IMR-90 (cell line): ENCODE measurements at places on chromosomes 11 and 22. TPM values are rescaled to one million over a fixed set of nuclear protein-coding genes. Genes with fewer than 3 reads are reported as not detected.

DNA sequence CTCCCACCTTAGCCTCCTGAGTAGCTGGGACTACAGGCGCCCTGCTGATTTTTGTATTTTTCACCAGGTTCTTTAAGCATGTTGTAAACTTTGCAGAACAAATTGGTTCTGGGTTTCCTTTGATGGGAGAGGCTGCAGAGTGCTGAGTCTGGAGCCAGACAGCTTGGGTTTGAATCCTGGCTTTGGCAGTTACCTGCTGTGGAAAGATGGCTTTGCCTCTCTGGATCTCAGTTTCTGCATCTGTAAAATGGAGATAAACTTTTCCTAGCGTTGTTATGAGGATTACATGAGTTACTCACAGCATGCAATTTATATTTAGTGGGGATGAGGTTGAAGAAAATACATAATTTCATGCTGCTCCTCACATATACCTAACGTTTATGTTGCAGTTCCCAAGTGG is 19.1 kb downstream of the ZNRF3 start:
- no peak for DNase-seq
- H3K4me3 ChIP-seq = no peak overlapping the region
- no peaks in the 10 kb centered on the region for H3K27me3 ChIP-seq

DNA sequence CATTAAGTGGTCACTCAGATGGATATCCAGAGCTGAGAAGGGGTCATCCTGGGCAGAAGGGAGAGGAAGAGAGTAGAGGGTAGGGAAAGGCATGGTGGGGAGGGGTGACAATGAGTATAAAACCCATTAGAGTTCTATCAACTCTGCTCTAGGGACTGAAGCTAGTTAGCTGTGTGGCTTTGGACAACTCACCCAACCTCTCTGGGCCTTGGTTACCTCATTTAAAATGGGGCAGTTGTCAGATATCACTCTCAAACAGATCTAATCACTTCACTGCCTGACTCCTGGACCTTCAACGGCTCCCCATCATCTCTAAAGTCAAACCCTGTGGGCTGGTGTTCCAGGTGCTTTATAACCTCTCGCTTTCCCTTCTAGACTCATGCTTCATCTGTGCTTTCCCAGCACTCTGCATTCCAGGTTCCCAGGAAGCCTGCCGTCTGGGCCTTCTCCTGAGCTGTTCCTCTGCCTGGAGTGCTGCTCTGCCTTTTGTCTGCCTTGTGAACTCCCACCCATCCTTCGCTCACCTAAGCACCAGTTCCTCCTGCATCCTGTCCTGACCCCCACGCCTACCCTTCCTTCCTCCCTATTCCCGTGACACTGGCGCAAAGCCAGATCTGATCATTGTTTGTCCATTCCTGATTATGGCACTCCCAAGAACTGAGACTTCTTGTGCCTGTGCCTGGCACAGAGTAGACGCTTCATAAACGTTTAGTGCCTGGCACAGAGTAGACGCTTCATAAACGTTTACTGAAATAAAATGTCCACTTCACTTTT is 22.3 kb upstream of the KCNJ11 start:
- DNase-seq = no peak
- H3K27ac ChIP-seq = no peak overlapping the region
- no peaks in the 10 kb centered on the region for H3K4me1 ChIP-seq
- no peaks in the 10 kb centered on the region for H3K36me3 ChIP-seq

Gene ACR
- not detected in 2 replicates for total RNA-seq

DNA sequence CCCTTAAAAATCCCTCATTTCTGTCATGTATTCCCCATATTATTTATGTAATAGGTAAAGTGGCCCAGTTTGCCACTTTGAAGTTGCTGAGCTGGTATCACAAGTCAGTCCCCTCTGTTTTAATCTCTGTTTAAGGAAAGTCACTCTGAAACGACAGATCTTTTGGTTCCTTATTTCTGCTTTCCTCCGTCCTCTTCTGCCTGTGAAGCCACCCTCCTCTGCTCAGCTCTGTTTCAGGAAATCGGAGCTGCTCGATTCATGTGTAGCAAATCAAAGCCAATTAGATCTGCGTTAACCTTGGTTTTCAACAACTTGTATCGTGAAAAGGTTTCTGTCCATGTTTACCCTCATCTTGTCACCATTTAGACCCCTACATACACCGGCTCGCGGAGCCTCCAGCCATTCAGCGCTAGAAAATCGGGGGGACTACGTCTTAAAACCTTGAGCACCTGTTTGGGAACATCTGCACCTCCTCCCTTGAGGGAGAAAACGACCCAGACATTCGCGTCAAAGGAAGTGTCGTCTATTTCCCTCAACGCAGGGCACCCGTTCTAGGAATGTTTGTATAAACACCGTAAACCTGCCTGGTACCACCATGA is 576 bp upstream of the SC5D start:
- no peaks in the 10 kb centered on the region for H3K4me1 ChIP-seq
- H3K27ac ChIP-seq = no peak overlapping the region
- DNase-seq = peak; percentile 5
- peaks cover 18% of the 10 kb centered on the region for H3K27me3 ChIP-seq

- H3K27me3 ChIP-seq = no peaks in the 10 kb centered on the region
- no peak overlapping the region for H3K4me3 ChIP-seq
- H3K27ac ChIP-seq = no peak overlapping the region
- H3K36me3 ChIP-seq = no peaks in the 10 kb centered on the region
These were observed 88.7 kb upstream of the TIMP3 start for GRCh38 chr22:32712644-32713355.

- no peak for DNase-seq
- no peaks in the 10 kb centered on the region for H3K27me3 ChIP-seq
- no peak overlapping the region for H3K27ac ChIP-seq
- peaks cover 4% of the 10 kb centered on the region for H3K4me1 ChIP-seq
- no peak overlapping the region for H3K4me3 ChIP-seq
These were observed 18.2 kb upstream of the NDUFC2 start for GRCh38 chr11:78097666-78098385.

DNA sequence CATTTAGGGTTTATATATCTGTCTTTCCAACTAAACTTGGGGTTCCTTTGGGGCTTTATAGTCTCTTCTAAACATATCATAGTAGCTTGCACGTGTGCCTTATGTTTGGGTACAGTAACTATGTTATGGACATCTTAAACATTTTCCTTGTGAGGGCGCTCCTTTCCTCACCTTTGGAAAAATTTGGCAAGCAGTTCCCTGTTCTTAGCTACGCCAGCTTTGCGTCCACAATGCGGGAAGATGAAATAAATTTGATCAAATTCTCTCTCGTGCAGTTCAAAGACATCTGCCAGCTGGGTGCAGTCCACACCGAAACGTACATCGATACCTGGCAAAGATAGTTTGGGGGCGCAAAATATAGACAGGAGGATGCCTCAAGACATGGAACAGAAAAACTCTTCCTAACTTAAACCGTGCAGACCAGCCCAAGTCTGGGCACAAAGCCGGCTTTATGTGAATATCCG is 548 bp downstream of the FDXACB1 start:
- H3K4me1 ChIP-seq = peaks cover 3% of the 10 kb centered on the region; the same call in 1 of the 2 replicates
- DNase-seq = peak; percentile 5
- no peaks in the 10 kb centered on the region; the same call in 1 of the 2 replicates for H3K36me3 ChIP-seq
- peak overlapping the region; percentile 64 for H3K27ac ChIP-seq
- no peaks in the 10 kb centered on the region for H3K27me3 ChIP-seq
- H3K4me3 ChIP-seq = peak overlapping the region; percentile 71

GRCh38 chr11:67617243-67617953 is 10.7 kb downstream of the NDUFV1 start:
- H3K36me3 ChIP-seq = peaks cover 8% of the 10 kb centered on the region
- no peak for DNase-seq
- H3K4me1 ChIP-seq = no peaks in the 10 kb centered on the region

Gene KRTAP5-2
- not detected in 2 replicates for total RNA-seq

Gene GRAP2
- total RNA-seq = under 0.01 TPM in 1 of 2 replicates, not detected in the other

DNA sequence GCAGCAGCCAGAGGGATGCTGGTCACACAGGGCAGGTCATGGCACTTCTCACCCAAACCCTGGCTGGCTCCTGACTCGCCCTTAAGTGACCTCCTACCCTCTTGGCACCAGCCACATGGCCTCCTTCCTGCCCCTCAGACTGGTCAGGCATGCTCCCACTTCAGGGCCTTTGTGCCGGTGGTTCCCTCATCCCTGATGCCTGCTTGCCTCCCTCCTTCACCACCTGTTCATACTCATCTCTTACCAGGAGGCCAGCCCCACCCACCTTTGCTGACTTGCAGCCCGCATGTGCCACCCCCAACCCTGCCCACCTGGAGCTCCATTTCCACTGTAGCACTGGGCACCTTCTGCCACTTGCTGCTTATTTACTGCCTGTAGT is 20.1 kb downstream of the GNAZ start:
- no peak for DNase-seq
- no peaks in the 10 kb centered on the region for H3K4me1 ChIP-seq
- H3K4me3 ChIP-seq = no peak overlapping the region
- no peaks in the 10 kb centered on the region; the same call in 1 of the 2 replicates for H3K27me3 ChIP-seq
- no peak overlapping the region for H3K27ac ChIP-seq
- no peaks in the 10 kb centered on the region for H3K36me3 ChIP-seq

DNA sequence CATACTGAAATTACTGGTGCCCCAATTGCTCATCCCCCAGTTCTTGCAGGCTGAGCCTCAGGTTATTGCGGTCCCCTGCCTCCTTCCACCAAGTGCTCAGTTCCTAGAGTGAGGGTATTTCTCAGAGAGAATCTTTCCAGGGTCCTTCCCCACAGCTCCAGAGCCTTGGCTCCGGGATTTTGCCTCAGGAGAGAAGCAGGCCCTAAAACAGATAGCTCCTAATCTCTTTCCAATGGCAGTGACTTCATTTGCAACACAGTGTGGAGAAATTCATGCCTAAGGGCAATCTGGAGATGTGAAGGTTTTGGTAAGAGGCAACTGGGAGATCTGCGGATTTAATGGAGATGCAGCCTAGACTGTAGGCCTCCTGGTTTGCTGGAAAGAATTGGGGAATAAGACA is 2.9 kb downstream of the NF2 start:
- peaks cover 5% of the 10 kb centered on the region for H3K36me3 ChIP-seq
- H3K4me1 ChIP-seq = peaks cover 10% of the 10 kb centered on the region; the same call in 1 of the 2 replicates
- H3K4me3 ChIP-seq = no peak overlapping the region
- no peak for DNase-seq
- H3K27me3 ChIP-seq = no peaks in the 10 kb centered on the region
- H3K27ac ChIP-seq = no peak overlapping the region

GRCh38 chr22:24189249-24190158 is 8.2 kb downstream of the SUSD2 start:
- peak overlapping the region; percentile 16 for H3K27ac ChIP-seq
- DNase-seq = peak; percentile 50
- no peaks in the 10 kb centered on the region for H3K27me3 ChIP-seq
- peaks cover 10% of the 10 kb centered on the region for H3K4me1 ChIP-seq
- H3K4me3 ChIP-seq = no peak overlapping the region

- H3K4me3 ChIP-seq = no peak overlapping the region
- peaks cover 5% of the 10 kb centered on the region for H3K4me1 ChIP-seq
- peaks cover 2% of the 10 kb centered on the region; the same call in 1 of the 2 replicates for H3K27me3 ChIP-seq
- H3K27ac ChIP-seq = no peak overlapping the region
- DNase-seq = peak; percentile 71
- H3K36me3 ChIP-seq = no peaks in the 10 kb centered on the region
These were observed 24.4 kb downstream of the RTN4R start for GRCh38 chr22:20243537-20244249.

Gene SLC39A13
- 29.2 and 32.4 TPM in 2 replicates for total RNA-seq

Gene GTSE1
- total RNA-seq = 5.8 and 5.9 TPM in 2 replicates

- DNase-seq = no peak
- no peak overlapping the region for H3K27ac ChIP-seq
- H3K4me1 ChIP-seq = peaks cover 3% of the 10 kb centered on the region; the same call in 1 of the 2 replicates
These were observed 37.0 kb downstream of the OSBP2 start for GRCh38 chr22:30731658-30732057.

GRCh38 chr11:91272089-91272488 is 952.5 kb upstream of the FAT3 start:
- no peaks in the 10 kb centered on the region for H3K36me3 ChIP-seq
- no peak overlapping the region for H3K4me3 ChIP-seq
- H3K27me3 ChIP-seq = no peaks in the 10 kb centered on the region
- no peaks in the 10 kb centered on the region for H3K4me1 ChIP-seq
- no peak for DNase-seq

DNA sequence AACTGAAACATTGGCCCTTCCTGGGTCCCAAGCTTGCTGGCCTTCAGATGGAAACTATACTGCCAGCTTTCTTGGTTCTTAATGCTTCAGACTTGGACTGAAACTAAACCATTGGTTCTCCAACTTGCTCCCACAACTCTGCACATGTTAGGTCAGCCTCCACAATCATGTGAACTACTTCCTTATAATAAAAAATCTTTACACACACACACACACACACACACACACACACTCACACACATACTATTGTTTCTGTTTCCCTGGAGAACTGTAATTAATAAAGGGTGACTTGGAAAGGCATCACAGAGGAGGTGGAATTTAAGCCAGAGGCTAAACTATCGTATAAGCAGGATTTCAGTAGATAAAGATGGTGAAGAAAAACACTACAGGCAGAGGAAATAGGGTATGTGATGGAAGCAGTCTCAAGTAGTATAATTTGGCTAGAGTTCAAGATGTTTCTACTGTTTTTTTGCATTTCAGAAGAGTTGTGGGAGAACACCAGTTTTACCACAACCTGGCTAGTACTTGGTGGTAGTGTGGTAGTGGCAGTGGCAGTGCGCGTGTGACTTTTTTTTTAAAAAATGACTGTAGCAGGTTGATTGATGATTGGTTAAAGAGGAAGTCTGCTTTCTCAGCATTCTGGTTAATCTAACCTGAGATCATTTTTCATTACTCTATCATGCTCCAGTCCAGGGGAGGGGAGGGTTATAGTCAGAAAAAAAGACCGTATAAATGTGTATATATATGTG is 70.1 kb downstream of the PDE3B start:
- H3K4me1 ChIP-seq = no peaks in the 10 kb centered on the region
- DNase-seq = no peak
- H3K27ac ChIP-seq = no peak overlapping the region
- H3K4me3 ChIP-seq = no peak overlapping the region
- no peaks in the 10 kb centered on the region for H3K27me3 ChIP-seq

Gene SF3A1
- 36.9 and 49.7 TPM in 2 replicates for total RNA-seq

DNA sequence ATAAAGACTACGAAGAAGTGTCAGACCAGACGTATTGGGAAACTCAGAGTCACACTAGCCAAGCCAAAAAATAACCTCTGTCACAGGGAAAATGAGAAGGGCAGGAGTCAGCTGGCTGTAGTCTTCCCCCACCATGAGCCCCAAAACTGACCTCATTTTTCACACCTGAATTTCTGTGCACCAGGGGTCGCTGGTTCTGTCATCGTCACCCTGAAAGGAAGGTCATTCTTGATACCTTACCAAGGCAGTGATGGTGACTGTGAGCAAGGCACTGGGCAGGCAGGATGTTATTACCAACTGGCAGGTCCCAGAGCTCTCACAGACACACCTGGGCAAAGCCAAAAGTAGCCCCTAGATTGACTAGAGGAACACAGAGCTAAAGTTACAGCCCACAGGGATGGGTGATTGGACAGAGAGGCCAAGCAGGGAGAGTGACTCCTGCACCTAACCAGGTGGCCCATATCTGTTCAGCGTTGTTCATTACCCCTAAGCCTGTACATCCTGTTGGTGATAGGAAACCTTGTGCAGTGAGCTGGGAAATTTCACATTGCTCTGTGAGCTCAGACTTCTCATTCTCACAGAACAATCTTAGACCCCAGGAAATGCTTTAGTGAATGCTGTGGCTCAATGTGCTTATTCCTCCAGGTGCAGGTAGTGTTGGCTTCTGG is 32.3 kb upstream of the OR56A1 start:
- DNase-seq = no peak
- H3K4me1 ChIP-seq = no peaks in the 10 kb centered on the region
- H3K4me3 ChIP-seq = no peak overlapping the region
- no peaks in the 10 kb centered on the region for H3K27me3 ChIP-seq
- no peak overlapping the region for H3K27ac ChIP-seq
